ENCODE measurements at places on chromosomes 5 and 9. TPM values are rescaled to one million over a fixed set of nuclear protein-coding genes. Genes with fewer than 3 reads are reported as not detected.

IL4 gene
- not detected for total RNA-seq

GRCh38 chr5:142366007-142366406 lies 41.2 kb upstream of the SPRY4 start:
- no peak for DNase-seq

GRCh38 chr5:24547132-24547531 lies 97.6 kb downstream of the CDH10 start:
- no peak for DNase-seq

GRCh38 chr5:57452885-57453284 lies 29.7 kb downstream of the ACTBL2 start:
- DNase-seq: no peak

DNA sequence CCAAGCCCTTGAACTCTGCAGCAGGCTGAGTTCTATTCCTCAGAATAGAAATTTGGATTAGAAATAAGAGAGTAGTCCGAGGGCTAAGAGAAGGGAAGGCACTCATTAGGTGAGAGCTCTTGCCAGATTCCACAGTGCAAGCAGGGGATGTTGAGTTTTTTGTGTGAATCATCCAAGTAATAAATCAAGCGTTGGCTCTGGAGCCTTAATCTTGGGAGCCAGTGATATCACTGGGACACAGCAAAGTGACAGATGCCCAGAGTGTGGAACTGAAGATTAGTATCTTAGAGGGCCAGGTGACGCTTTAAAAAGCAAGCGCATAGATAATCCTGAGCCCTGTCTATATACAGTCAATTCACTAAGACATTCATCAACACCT lies 60.3 kb downstream of the FOXD1 start:
- DNase-seq: no peak

- no peak for DNase-seq
Observed at GRCh38 chr5:5209089-5209488, 69.0 kb downstream of the ADAMTS16 start.

DNA sequence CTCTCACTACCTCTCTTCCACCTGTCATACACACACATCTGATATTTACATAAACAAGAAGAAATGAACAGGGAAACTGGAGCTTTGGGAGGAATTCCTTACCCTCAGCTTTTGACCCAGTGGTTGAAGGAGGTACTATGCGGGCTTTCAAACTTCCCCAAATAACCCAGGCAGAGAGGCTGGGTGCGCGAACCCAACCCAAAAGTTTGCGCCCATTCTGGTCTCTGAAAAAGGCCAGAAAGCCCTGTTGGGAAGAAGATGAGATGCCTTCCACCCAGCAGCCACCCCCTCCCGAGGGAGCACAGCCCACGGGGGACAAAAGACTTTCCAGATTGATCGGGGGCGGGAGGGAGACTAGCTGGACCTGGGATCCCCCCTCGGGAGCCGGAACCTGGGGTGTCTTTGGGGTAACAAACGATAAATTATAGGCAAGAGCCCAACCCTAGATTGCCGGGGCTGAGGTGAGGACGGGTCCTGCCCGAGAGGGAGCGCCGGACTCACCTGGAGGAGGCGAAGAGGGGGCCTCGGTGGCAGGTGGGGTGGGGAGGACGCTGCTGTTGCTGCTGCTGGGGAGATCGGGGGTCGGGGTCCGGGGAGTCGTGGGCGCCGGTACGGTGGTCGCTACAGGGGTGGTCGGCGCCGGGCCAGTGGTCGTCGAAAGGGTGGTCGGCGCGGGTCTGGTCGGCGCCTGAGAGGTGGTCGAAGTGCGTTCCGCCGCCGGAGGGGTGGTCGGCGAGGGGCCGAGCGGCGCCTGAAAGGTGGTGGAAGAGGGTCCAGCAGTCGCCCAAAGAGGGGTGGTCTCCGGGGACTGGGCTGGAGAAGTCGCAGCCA lies 798 bp downstream of the MEGF9 start:
- DNase-seq: no peak

SPINK4 gene
- total RNA-seq: not detected

GRCh38 chr5:171549274-171549673 lies 129.8 kb downstream of the FGF18 start:
- no peak for DNase-seq

CLIC3 gene
- 8.7 TPM for total RNA-seq

DNA sequence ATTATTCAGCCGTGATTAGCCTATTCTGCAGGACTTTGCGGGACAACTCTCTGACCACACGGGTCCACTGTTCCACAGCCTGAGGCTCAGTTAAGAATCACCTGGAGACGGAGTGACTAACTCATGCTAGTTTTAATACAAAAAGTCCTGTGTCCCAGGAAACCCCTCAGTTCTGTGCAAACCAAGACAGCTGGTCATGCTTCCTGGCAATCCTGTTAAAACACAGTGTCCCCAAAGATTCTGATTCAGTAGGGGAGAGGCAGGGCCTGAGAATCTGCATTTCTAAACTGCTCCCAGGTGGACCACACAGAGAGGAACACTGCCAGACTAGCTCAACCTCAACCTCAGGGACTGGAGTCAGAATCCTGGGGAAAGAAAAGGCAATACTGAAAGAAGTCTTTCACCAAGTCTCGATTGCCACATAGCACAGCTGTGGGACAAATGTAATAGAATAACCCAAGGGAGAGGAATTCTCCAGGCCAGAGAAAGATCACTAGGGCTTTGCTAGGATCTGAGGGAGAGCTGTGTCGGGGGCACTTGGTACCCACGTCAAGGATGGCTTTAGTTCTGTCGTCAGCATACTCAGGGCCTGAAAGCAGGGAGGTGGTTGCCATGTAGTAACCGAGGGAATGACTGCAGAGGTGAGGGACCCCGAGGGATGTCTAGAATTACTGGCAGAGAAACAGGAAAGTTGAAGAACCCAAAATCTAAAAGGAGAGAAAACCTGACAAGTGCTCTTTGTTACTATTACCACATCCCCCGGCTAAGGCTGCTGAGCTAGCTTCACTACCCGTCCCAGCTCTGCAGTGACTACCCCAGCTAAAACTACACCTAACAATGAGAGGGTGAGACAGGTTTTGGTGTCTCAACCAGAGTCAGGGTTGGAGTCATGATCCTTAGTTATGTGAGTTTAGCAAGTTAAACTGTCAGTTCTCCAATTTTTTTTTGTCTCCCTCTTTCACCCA lies 8.6 kb downstream of the SUSD1 start:
- no peak for DNase-seq

DNA sequence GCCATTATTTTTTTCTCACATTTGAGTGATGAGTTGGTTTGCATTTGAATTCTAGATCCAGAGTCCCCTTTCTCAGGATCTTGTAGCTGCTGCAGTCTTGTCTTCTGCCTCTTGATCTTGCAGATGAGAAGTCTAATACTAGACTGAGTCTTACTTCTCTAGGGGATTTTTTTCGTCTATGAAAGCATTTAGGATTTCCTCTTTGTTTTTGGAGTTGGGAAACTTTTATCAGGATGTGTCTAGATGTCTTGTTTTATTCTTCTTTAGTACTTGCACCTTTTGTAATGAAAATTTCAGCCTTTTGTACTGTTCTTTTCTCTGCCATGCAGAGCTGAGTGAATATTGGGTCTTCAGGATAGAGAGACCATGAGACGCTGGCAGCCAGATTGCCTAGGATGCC lies 65.4 kb downstream of the ZNF618 start:
- no peak for DNase-seq

GRCh38 chr9:69945671-69946141 lies 97.9 kb upstream of the MAMDC2 start:
- DNase-seq: peak; percentile 2

DNA sequence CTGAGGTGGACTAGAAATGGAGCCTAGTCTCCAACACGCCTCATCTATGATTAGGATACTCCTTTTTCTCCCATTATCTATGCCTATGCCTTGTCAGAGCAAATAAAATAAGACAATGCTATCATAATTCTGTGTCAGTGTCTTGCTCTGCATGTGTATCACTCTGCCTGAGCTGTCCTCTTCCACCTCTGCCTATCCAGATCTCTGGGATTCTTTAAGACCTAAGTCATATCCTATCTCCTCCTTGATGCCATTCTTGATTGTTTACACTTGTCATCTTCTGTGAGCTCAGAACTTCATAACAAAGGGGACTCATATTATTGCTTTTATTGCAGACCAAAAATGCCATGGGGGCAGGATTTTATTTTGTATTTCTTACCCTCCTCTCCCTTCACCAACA lies 351.2 kb upstream of the C9orf72 start:
- DNase-seq: no peak

DNA sequence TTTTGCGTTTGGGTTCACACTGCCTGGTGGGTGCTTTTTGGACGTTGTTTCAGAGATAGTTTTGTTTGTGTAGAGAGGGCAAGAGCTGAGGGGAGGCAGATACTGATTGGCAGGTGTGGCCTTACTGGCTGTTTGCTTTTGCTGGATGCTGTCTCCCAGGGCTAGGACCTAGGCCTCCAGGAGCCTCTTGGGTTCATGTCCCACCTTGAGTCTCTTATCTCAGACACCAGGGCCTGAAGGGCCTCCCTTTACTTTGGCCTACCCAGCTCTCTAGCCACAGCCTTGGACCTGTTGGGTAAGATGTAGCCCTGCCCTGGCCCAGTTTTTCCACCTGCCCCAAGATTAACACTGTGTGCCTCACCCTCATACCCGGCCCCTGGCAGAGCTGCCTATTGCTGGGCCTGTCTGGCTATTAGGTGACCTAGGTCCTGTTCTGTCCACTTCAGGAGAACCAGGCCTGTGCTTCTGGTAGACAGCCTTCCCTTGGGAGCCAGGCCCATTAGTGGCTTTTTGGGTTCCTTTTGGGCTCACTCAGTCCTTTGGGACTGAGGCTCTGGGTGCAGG lies 13.4 kb downstream of the PTPA start:
- no peak for DNase-seq

DNA sequence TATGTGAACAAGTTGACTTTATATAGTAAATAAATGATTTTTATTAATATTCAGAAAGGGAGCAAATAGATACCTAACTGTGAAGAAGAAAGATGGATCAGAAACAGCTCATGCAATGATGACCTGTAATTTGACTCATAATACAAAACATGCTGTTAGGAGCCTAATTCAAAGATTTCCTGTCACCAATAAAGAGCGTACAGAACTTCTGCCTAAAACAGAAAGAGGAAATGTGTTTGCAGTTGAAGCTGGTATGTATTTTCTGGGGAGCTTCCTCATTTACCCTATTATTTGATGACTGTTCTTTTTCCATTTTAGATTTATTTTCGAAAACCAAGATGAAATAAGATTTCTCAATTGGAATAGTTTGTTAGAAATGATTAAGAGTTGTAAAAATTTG lies 11.4 kb downstream of the YTHDC2 start:
- no peak for DNase-seq

DNA sequence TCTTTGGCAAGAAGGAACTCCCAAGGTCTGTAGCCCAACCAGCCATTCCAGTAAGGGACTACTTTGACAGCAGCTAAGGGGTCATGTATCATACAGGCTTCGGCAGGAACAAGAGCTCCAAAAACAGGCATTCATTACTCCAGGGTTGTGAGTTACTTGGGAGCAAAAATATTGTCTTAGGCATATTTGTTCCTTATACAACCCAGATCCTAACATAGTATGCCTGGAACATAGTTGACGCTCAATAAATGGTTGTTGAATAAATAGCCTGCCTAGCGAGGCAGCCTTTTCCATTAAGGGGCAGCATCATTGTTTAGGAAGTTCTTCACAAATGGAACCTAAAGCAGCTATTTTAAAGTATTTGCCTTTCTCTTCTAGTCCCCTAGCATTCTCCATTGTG lies 35.8 kb upstream of the FER start:
- DNase-seq: no peak

DNA sequence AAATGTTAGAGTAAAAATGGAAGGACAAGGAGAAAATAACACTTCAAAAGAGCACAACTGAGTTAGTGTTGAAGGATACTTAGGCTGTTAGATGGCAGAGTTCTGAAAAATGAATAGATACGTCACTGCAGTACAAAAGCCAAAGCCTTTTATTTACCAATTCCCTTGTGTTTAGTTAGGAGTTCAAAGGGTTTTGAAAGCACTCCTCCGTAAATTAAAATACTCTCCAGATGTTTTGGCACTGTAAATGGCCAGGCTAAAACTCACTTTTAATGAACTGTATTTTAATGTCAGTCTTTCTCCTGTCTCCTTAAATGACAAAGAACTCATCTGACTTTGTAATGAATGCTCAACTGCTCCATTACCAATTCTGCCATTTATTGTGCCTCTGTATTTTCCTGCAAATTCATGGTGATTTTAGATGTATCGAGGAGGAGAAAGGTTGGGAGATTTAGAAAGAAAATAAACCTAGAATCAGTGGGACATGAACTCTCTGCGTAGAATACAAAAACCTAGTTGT lies 1727.2 kb downstream of the MAT2B start:
- DNase-seq: no peak

GDF9 gene
- not detected for total RNA-seq

DNA sequence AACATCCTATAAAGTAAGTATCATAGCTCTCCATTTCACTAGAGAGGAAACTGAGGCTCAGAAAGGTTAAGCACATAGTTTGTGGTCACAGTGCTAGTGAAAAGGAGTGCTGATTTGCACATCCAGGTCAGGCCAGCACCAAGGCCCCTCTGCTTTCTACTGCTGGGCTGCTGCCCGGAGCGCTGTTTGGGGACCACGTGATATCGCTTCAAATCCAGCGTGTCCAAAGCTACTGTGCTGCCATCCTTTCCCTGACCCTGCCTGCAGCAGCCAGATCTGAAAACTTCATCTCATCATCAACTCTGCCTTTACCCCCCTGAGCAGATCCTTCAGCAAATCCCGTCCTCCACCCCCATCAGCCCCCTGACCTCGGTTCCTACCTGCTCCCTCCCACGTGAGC lies 40.7 kb upstream of the AKNA start:
- no peak for DNase-seq

DNA sequence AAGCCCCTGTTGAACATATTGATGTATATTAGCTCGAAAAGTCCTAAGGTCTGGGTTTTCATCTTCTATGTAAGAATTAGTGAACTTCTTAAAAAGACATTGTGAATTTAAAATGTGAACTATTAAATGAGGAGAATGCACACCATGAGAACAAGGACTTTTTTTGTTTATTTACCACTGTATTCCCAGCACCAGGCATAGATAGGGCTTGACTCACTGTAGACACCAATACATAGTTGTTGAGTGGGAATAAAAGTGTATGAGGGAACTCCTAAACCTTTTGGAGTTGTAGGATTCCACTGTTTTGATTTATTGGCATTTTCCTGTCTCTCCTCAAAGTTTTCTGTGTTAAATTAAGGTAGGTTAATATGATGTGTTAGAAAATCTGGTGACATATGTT lies 40.3 kb downstream of the NNT start:
- no peak for DNase-seq

GRCh38 chr9:111389406-111389805 lies 59.4 kb upstream of the OR2K2 start:
- no peak for DNase-seq

GRCh38 chr5:164224772-164225171 lies 719.4 kb downstream of the MAT2B start:
- DNase-seq: no peak

STARD4 gene
- 18.8 TPM for total RNA-seq

PLEKHG4B gene
- total RNA-seq: under 0.01 TPM

DNA sequence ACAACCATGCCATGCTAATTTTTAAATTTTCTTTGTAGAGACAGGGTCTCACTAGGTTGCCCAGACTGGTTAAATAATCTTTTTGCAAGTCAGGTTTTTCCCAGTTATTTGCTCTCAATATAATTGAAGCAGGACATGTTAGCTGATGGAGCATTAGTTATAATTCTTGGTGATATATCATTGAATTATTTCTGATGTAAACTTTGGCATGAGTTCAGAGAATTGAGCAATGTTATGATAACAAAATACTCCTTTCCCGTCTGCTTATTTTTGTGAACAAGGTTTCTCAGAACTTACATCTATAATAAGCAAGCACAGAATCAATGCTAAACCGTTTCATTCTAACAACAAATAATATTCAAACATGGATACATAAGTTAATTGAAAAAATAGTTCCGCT lies 37.8 kb downstream of the BHMT start:
- DNase-seq: no peak

C9orf57 gene
- total RNA-seq: not detected

PTPA gene
- 93.3 TPM for total RNA-seq
